ENCODE measurements at places on chromosomes 12 and 14.

GRCh38 chr12:49019443-49020324 is 1.1 kb upstream of the PRKAG1 start:
- peak; percentile 43 for DNase-seq

DNA sequence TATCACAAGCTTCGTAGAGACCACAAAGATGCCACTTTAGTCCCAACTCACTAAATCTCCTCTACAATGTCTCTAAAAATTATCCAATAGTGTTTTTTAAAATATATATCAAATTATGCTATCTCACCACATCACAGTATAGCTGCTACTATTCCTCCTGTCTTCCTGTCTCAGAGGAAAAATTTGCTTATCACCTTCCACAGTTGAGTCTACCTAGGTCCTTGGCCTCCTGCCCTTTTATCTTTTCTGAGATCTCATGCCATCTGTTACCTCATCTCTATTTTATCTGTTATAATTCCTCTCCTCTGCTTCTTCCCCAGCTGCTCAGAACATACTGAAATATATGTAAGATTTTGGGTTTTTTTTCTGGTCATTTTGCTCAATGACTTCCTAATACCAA is 568.2 kb downstream of the DIO2 start:
- DNase-seq = no peak

GRCh38 chr12:78540606-78541336 is 323.8 kb upstream of the SYT1 start:
- no peak for DNase-seq

DNA sequence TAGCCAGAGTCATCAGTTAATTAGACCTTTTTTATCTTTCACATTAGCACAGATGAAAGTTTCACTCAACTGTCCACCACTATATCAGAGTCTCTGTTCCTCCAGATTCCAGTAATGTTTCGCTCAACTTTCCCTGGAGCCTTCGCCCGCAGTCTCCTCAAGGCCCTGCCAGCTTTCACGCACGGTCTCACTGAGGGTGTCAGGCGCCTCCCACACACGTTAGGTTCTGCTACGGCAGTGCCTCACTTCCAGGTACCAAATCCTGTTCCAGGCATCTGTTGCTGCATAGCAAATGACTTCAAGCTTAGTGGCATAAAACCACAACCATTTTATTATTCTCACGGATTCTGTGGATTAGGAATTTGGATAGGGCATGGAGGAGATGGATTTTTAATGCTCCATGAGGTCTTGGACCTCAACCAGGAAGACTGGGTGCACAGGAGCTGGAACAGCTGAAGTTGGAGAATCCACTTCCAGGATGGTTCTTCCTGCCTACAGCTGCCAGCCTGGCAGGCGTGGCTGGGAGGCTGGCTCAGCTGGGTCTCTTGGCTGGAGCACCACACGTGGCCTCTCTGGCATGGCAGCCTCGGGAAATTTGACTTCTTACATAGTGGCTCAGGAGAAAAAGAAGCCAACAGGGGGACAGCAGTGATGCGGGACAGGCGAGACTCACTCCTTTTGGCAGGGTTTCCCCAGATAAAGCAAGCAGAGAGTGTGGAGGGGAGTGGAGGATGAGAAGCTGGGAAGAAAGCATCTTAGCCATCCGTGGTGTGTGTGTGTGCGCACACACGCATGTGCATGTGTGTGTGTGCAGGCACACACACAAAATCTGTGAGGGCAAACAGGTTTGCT is 21.3 kb upstream of the BCDIN3D start:
- no peak for DNase-seq

DNA sequence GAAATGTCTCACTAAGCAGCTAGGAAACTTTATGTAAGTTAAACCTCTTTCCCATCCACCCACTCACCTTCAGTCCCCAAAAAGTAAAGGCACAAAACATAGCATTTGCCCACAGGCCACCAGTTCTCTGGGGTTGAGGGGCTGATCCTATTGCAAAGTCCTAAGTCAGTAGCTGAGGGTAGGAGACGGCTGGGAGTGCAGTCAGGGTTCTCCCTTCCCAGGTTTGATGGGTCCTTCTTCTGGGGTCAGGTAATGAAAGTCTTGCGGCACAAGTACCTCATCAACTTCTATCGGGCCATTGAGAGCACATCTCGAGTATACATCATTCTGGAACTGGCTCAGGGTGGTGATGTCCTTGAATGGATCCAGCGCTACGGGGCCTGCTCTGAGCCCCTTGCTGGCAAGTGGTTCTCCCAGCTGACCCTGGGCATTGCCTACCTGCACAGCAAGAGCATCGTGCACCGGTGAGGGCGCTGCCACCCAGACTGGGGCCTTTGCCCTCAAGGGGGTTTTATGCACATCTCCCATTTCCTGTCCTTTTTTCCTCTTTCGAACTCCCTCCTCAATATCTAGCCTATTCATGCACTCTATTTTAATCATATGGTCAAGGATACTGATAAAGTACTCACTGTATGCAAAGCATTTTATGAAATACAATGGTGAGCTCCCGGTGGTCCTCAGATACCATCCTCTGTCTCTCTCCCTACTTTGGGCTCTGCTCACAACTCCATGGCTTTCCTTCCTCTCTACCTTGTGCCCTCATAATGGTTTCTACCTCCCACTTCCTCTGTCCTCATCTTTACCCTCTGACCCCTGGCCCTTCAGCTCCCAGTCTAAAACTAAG is 986 bp downstream of the TSSK4 start:
- DNase-seq = no peak

Measured in dermis microvascular lymphatic vessel endothelial cell (primary cell).